ENCODE measurements at places on chromosomes 12 and 14. TPM values are rescaled to one million over a fixed set of nuclear protein-coding genes. Genes with fewer than 3 reads are reported as not detected.

DNA sequence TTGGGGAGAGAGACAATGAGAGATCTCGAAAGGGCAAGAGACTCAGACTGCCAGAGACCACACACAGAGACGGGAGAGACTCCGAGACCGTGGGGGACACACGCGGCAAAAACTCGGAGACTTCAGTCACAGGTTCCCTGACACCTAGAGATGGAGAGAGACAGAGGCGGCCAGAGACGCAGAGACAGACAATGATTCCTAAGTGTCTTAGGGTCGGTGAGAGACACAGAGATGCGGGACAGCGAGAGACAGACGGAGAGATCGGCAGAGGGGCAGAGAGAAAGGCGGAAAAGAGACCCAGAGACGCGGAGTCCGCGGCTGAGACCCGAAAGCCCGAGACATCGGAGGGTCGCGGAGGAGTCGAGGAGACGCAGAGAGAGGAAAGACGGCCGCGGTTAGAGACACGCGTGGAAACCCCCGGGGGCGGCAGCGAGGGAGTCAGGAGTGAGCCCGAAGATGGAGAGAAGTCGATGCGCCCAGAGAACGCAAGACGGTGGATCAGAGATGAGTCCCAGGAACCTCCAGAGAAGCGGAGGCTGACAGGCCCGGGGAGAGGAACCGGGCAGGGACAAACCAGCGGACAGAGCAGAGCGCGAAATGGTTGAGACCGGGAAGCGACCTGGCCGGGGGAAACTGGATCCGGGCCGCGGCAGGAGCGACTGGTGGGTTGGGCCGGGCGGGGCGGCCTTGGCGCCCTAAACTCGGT lies 7.8 kb downstream of the LHX5 start:
- peaks cover 11% of the 10 kb centered on the region for H3K4me1 ChIP-seq
- H3K27me3 ChIP-seq, result no peaks in the 10 kb centered on the region
- H3K27ac ChIP-seq, result no peak overlapping the region
- H3K4me3 ChIP-seq, result no peak overlapping the region
- DNase-seq, result no peak

Gene LRIG3
- total RNA-seq, result 136 TPM

Gene P2RX2
- 4.1 TPM for total RNA-seq

Gene PTGDR
- 1.4 TPM for total RNA-seq

Gene GPR84
- total RNA-seq, result not detected
